Dorsolateral prefrontal cortex (tissue), 122 donors: ENCODE measurements at places on chromosomes 5 and 9.
A peak's percentile ranks its signal among the peaks of the same experiment; 100 is the strongest.

GRCh38 chr9:28921857-28922500 lies 1348.7 kb upstream of the C9orf72 start:
- no peak for DNase-seq

DNA sequence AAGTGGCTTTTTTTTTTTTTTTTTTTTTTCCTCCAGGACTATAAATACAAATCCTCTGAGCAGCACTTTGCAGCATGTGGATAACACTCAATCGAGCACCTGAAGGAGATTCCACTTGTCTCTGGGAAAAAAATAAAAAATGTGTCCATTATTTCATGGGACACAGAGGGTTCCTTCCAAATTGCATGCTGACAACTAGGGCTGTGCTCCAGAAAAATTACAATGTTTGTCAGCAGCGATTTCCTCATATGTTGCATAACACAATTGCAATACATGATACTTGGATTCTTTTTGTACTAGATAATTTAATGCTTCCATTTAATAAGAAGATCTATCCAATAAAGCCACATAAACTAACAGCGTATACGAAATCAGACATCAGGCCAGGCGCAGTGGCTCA lies 84.4 kb downstream of the CDH18 start:
- no peak for DNase-seq

DNA sequence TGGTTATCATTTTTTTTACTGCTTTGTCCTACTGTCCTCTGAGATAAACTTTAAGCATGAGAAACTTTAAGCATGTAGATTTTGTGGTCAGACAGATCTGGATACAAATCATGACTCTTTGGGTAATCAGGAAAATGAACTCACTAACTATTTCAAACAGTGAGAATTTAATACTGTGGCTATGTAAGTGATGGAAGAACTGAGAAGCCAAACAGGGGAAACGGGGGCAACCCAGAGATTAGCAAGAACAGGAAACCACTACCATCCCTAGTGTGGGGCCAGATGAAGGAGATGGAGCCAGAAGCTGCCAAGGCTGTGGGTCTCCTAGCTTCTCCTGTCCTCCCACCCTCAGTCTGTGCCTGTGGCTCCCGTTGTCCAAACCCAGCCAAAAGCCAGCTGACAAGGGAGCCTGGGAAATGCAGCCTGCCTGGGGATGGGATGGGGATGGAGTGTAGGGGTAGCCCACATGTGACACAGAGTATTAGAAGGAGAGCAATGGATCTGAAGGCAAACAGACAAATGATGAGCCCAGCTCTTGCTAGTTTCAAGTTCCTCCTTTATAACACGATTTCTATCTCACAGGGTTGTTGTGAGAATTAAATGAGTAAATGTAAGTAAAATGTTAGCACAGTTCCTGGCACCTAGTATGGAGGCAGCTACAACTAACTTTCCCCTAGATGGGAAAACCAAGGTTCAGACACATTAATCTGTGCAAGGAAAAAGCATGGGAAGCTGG lies 27.7 kb upstream of the CDC23 start:
- DNase-seq, result no peak

- no peak for DNase-seq
Measured at GRCh38 chr5:156981481-156981880, 18.5 kb upstream of the TIMD4 start.

DNA sequence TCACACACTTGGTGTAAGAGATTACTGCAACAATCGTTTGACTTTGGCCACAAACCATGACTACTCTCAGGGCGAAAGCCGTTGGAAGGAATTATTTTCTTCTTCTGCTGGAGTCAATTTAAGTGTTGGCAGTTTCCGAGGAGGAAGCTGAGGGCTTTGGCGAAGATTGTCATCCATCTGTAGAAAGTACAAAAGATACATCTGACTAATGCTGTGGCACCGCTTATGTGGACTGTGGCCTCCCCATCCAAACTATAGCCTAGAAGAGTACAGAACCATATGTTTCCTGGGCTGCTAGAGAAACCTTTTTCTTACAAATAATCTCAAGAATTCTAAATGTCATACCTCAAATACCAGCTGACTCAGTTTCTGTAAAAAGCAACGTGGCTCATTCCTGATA lies 7.4 kb downstream of the MTX3 start:
- no peak for DNase-seq

DNA sequence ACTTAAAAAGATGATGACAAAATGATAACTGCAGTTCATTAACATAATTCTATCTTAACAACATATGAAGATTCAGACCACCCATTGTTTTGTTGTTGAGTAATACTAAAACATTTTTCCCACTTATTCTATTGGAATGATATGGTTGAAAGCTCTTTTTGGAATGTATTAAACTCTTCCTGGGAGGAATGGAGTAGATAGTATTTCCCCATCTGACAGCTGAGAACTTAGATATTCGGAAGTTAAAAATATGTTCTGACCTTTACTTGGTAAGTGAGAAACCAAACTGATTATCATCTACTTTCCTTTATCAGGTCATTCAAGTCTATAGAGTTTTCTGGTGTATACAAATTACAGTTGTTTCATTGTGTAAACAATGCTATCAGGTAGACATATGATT lies 452.9 kb downstream of the CSNK1G3 start:
- DNase-seq, result no peak

- no peak for DNase-seq
Measured at GRCh38 chr5:76742583-76742982, 26.7 kb downstream of the F2R start.

DNA sequence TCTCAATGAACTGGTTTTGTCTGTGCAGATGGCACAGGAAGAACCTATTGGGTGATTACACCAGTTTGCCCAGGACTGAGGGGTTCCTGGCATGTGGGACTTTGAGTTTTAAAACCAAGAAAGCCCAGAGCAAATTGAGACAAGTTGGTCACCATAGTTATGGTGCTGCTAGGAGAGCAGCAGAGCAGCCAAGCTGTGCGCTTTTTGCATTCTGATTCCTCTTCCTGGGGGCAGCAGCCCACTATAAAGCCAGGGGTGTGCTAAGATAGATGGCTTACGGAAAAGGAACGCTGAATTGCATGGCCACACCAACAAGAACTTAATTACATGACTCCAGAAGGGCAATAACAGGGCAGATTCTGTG lies 49.7 kb downstream of the TIMD4 start:
- DNase-seq, result no peak

DNA sequence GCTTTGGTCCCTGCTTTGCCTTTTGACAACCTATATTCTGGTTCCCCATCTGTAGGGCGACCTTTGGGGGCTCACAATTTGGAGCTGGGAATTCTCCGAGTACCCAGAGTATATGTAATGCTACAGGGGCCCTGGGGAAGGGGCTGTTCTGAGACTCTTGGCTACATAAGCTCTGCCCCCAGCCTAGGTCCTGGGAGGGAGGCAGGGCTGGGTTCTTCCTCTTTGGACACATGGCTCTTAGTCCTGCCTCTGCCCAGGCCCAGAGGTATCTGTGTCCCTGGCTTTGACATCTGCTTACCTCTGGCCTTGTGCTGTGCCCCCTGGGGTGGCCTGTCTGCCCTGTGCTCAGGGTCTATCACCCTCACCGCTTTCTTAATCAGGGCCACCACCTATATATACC lies 181.6 kb downstream of the CACNA1B start:
- peak; percentile 5 for DNase-seq

GRCh38 chr5:128405159-128405558 lies 132.9 kb downstream of the FBN2 start:
- no peak for DNase-seq

GRCh38 chr5:130759061-130759460 lies 406.0 kb downstream of the HINT1 start:
- DNase-seq, result no peak

DNA sequence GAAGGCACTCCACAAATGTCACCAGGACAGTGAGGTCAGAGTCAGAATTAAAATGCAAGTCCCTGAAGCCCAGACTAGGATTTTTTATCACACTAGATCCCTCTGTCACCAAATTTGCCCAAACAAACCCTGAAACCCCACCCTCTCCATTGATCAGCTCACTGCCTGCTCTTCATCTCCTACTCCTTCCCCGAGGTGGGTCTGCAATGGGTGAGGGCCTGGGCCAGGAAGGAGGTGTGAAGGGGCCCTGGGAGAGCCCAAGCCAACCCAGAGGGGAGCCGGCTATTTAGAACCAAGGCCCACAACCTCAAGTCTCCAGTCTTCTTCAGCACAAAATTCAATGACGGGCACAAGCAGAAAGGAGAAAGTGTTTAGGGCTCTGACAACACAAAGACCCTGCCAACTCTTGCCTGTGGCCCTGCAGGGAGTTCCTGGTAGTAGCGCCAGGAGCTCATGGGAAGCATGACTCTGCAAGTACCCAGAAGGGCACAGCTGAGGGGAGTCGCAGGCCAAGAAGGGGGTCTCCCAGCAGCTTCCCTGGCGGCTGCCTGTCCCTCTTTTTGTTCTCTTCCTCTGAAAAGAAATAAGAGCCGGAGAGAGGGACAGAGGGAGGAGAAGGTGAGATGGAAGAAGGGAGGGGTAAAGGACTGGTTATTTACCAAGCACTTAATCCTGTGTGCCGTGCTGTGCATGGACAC lies 5.5 kb downstream of the FOXI1 start:
- no peak for DNase-seq

DNA sequence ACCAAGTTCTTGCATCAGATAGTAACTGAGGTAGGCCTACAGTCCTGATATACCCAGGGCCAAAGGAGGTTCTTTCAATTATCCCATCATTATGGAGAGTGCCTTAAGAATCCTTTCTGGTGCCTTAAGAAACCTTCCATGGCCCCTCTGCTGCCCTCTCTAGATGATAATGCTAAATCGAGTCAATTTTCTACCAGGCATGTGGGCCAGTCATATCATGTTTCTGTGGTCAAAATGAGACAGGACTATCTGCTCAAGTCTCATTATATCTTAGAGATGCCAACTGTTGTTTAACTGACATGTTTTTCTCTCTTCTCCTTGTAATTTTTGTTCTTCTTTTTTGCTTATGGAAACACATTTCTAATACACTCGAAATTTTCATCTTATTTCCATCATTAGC lies 127.6 kb downstream of the EDIL3 start:
- no peak for DNase-seq

DNA sequence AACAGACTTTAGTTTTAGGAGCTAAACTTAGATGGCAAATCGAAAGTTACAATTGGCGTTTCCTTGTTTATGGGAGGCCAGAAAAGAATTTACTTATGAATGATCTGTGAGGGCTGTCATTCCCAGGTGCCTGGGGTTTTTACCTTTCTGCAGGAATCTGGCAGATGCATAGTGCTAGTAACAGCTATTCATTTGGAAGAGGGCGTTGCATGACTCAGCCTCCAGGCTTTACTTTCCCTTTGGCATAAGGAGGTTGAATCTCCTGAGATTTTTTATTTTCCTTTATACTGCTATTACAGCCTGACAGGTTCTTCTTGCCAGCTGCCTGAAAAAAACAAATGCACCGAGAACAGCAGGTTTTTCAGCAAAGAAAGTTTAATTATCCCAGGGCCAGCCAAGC lies 30.0 kb downstream of the CARD6 start:
- no peak for DNase-seq

GRCh38 chr9:79895232-79895631 lies 323.5 kb downstream of the TLE4 start:
- DNase-seq, result no peak

DNA sequence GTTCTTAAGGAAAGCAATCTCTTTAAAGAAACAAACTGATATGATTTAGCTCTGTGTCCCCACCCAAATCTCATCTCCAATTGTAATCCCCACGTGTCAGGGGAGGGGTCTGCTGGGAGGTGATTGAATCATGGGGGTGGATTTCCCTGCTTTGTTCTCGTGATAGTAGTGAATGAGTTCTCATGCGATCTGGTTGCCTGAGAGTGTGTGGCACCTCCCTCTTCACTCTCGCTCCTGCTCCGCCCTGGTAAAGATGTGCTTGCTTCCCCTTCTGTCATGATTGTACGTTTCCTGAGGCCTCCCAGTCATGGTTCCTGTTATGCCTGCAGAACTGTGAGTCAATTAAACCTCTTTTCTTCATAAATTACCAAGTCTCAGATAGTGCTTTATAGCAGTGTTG lies 412.7 kb upstream of the SMC2 start:
- no peak for DNase-seq

GRCh38 chr9:136978073-136978864 lies 965 bp downstream of the PTGDS start:
- peak; percentile 91 for DNase-seq

GRCh38 chr5:96712100-96712746 lies 50.0 kb downstream of the CAST start:
- no peak for DNase-seq

DNA sequence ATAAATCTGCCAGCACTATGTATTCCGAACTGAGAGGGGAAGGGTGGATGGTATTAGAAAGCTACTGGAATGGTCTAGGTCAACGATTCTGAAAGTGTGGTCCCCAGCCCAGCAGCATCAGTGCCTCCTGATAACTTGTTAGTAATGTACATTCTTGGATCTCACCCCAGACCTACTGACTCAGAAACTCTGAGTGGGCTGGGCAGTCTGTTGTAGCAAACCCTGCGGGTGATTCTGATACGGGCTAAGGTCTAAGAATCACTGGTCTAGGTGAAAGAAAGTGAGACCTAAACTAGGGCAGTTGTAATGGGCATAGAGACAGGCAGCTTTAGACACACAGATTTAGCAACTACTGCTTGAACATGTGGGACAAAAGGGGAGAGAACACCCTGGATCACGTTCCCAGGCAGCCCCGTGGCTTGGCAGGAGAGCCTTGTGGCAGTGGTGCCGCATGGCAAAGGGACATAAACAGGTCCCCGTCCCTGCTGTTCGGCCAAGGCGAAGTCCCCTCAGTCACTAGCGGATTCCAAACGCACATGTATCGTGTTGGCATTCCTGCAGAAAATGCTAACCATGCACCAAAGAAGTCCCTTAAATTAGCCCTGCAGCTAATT lies 216.3 kb downstream of the TTLL11 start:
- no peak for DNase-seq

- DNase-seq, result no peak
Measured at GRCh38 chr9:124263213-124263612, 5.5 kb downstream of the NEK6 start.

GRCh38 chr9:110355911-110356310 lies 18.2 kb upstream of the TXNDC8 start:
- no peak for DNase-seq

- DNase-seq, result no peak
Measured at GRCh38 chr9:31612336-31613030, 772.0 kb upstream of the ACO1 start.

GRCh38 chr5:143063175-143063970 lies 293.2 kb downstream of the ARHGAP26 start:
- DNase-seq, result no peak

DNA sequence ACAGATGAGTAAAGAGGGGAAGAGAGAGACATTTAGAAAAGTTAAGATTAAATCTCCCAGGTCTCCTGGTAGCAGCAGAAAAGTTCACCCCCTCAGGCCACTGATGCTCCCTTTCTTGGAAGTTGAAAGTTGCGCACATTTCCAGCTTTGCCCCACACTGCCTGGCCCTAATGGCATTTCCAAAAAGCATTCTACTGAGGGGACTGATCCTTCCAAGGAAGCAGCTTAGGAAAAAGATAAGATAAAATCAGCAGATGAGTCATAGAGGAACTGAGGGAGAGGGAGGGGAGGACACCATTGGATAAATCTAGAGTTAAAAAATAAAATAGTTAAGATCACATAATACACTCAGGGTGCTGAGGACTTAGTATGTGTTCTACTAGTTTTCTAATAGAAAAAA lies 67.6 kb upstream of the SLC12A2 start:
- no peak for DNase-seq

GRCh38 chr5:150106674-150107426 lies 20.5 kb upstream of the CSF1R start:
- no peak for DNase-seq

- DNase-seq, result no peak
Measured at GRCh38 chr5:65820373-65820772, 98.4 kb downstream of the NLN start.
